D341Med (cell line): ENCODE measurements at places on chromosomes 3 and 15.
A peak's percentile ranks its signal among the peaks of the same experiment; 100 is the strongest.

DNA sequence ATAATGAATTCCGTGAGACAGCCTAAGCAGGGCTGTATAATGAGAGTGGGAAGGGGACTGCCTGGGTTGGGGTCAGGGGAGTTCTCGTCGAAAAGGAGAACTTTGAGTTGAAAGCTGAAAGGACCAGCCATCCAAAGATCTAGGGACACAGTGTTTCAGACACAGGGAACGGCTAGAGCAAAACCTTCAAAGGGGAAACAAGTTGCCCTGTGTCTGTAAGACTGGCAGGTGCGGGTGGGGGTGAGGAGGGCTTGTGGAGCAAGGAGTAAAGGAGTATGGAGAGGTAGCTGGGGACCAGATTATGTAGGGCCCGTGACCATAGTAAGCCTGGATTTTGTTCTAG, 1.3 kb upstream of the SRP14 start:
- DNase-seq = no peak

DNA sequence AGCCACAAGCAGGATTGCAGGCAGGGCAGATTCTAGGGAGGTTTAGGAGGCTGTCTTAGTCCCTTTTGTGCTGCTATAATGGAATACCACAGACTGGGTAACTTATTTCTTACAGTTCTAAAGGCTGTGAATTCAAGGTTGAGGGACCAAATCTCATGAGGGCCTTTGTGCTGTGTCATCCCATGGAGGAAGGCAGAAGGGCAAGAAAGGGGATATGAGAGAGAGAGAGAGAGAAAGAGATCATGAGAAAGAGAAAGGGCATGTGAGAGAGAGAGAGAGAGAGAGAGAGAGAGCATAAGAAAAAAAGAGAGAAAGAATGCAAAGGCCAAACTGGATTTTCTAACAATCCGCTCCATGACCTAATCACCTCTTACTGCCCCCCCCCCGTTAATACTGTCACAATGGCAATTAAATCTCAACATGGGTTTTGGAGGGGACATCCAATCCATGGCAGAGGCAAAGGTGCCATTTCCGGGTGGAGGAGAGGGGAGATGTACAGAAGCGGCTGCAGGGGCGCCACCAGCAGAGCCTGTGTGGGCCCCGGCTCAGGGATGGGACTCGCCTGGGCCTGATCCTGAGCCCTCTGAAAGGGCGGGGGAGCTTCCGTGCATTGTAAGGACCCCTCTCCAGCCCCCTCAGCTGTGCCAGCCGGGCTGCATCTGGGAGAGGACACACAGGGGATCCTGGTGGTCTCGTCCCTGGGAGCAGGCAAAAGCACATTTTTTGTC, 20.5 kb downstream of the MRPS11 start:
- DNase-seq = no peak

DNA sequence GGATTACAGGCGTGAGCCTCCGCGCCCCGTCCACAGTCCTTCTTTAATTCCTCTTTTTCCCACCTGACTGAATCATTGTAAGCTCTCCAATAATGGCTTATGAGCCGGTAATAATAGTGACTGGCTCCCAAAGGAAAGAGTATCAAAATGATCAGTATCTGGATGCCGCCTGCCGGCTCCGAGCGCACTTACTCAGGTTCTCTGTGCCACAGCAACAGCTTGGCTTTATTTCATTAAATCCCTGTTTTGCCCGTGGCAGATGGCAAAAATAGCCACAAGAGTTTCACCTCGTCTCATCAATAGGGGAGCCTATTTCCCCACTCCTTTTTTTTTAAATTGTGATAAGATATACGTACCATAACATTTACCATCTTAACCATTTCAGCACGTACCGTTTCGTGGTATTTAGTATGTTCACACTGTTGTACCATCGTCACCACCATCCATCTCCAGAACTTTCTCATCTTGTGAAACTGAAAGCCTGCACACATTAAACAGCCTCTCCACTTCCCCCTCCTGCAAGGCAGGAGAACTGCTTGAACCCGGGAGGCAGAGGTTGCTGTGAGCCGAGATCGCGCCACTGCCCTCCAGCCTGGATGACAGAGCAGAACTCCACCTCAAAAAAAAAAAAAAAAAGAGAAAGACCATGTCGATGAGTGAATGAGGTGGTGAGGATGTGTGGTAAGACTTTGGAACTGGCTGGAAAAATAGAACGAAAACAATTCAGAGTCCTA, 80.7 kb upstream of the DLG1 start:
- peak; percentile 36 for DNase-seq

GRCh38 chr15:47407692-47408091, 309.6 kb upstream of the SEMA6D start:
- DNase-seq = no peak

DNA sequence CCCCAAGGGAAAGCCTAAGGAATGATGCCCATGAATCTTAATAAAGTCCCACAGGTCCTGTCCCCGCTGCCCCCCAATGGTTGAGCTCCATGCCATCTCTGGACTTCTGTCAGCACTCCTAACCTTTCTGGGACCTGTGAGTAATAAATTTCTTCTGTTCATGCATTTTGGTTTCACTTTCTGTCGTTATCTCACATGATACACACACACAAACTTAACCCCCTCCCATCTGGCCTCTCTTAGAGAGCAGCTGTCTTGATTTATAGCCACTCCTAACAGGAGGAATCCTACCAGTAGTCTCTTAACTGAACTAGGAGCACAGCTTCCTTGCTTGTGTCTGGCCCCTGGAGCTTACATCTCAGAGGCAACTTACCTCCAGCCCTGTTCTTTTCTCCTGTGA, 82.7 kb upstream of the SELENOK start:
- no peak for DNase-seq

GRCh38 chr3:77081240-77081661, 41.4 kb downstream of the ROBO2 start:
- no peak for DNase-seq

- DNase-seq = no peak
Observed at GRCh38 chr3:170322566-170323269, 34.8 kb upstream of the SKIL start.

GRCh38 chr15:62591842-62592838, 427.1 kb upstream of the C2CD4B start:
- no peak for DNase-seq

- DNase-seq = no peak
Observed at GRCh38 chr15:100889385-100890050, 9.9 kb downstream of the ALDH1A3 start.

DNA sequence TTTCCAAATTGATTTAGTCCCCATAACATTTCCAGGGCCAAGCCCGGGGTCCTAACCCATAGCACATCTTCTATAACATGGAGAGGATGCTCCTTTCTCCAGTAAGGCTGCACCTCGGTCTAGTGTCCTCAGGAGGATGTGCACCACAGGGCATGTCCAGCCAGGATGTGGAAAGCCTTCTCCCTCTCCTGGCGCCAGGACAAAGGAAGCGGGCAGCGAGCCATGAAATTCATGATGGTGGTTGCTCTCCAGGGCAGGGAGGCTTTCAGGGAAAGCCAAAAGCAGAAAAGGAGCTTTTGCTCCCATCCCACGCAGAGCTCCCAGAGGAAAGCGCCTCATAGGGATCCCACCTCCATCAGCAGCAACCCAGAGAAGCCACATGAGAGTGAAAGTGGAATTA, 220.0 kb downstream of the ADAMTSL3 start:
- no peak for DNase-seq

DNA sequence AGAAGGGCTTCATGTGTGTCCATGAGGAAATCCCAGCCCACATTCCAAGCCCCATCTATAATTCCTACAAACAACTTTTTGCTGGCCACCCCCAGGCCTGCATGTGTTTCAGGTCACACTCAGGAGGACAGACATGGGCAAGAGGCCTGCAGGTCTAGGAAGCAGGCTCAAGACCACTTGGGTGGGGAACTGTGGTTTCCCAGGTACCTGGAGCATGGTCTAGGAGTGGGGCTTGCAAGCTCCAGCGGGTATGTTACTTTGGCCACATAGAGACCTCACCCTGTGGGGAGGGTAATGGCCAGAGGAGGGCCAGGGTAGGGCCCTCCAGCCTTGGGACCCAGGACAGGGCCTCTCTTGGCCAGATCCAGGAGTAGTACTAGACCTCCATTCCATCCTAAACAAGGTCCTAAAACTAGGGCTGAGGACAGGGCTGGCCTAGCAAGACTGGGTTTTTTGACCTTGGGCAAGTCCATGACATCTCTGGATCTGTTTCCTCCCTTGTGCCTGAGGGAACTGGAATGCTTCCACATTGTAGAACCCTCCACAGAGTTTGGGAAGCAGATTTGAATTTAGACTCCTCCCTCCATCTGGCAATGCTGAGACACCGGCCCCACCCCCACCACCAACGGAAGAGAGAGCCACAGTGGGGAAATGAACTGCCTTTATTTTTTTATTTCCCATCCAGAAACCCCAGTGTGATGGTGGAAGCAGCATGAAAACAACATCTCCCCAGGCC, 22.3 kb downstream of the EAF1 start:
- no peak for DNase-seq

DNA sequence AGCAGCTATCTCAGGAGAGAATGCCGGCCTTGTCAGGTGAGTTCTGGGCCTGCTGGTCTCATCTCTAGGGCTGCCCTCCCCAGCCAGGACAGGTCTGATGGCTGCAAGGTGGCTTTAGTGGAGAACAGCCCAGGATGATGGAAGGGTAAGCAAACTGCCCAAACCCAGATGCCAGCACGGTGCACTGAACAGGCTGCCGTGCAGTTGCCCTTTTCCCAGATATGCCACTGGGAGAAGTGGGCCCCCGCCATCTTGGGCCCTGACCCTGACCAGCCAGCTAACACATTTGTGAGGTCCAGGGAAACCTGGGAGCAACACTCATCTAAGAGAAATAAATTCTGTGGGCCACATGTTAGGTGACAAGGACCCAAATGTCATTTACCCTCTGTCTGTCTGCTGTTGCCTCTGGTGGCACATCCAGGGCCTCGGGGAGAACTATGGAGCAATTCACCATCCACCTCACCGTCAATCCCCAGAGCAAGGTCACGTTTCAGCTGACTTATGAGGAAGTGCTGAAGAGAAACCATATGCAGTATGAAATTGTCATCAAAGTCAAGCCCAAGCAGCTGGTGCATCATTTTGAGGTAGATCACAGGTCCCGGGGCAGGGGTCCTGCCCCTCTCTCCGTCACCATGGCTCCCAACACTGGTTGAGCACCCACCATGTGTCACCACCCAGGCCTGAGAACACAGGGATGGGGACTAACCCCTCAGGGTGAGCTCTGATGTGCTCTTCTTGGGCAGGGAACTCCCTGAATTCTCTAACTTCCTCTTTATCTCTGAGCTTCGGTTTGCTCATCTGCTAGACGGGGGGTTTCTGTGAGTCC, 1.8 kb downstream of the ITIH1 start:
- no peak for DNase-seq

DNA sequence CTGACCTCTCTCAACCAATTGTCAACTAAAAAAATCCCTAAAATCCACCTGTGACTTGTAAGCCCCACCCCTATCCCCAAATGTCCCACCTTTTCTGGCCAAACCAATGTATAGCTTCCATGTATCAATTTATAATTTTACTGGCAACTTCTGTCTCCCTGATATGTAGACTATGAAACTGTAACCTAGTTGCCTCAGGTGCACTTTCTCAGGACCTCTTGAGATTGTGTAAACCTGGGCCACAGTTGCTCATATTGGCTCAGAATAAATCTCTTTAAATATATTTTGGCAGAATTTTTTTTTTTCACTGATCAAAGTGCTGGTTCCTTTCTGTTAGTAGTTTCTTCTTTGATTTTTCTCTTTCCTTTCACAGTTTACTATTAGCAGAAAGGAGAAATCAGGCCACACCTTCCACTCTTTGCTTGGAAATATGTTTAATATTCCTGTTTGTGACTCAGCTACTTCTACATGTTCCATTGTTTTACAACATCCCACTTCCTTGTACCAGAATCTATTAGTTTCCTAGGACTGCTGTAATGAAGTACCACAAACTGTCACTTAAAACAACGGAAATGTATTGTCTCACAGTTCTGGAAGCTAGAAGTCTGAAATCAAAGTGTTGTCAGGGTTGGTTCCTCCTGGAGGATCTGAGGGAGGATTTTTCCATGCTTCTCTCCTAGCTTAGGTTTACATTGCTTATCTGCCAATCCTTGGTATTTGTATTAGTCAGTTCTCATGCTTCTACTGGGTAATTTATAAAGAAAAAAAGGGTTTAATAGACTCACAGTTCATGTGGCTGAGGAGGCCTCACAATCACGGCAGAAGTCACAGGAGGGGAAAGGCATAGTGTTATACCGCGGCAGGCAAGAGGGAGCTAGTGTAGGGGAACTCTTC, 801.2 kb upstream of the ARPP21 start:
- no peak for DNase-seq
